Activated naive CD4-positive, alpha-beta T cell treated with anti-CD3 and anti-CD28 coated beads, Interleukin-2, amount 50 U/mL, for 16 hours (primary cell): ENCODE measurements at places on chromosomes 4 and X.

DNA sequence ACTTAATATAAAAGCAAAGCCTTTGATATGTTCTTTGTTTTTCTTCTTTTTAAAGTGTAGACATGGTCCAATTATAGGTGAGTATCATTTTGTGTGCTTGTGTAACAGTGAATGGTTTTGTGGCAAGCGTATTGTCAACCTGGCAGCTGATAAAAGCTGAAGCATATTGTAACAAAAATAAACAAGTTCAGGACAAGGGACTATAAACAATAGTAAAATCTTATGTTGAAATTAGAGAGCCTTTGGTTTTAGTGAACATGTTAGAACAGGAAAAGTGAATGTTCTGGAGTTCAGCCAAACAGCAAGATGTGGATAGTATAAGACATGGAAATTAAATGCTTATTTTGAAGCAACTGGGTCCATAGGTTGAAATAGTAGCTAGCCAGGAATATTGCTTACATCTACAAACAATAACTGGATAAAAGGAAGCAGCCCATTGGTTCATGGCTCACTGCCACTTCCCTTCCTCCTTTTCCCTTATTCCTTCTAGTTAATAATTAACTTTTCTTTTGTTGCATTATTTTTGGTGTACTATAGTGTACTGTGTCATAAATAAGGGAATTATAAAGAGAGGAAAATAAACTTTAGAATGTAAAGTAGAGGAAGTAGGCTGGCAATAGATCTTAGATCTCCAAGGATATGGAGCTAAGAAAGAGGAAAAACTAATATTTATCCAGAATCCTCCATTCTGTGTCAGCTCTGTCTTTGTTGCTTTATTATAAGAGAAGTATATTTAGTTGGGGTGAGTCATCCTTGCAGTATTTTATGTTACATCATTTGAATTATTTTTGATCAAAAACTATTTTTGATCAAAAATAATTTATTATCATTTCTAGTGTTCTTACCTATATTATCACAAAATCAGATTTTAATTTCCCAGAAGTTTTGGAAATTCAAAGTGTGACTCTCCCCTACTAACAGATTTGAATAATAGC, 65.6 kb downstream of the MRPL1 start:
- DNase-seq = no peak

- DNase-seq = no peak
Observed at GRCh38 chr4:150127757-150128156, 49.5 kb downstream of the DCLK2 start.

- no peak for DNase-seq
Observed at GRCh38 chrX:107107459-107107858, 11.2 kb downstream of the RBM41 start.

DNA sequence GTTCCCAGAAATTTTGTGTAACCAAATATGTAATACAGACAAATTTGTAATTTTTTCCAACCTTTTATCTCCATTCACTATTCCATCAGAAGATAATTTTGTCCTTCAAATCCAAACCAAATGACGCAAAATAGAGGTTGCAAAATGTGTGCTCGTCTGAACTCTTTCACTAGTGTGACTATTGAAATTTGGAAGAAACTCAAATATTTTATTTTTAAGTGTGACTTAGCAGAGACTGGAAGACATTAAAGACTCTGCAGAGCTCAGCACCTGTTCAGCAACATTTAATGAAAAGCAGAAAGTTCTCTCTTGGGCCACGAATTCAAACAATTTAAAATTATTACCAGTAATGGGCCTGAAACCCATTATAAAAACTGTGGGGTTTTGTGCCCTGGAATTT, 30.0 kb upstream of the APELA start:
- DNase-seq = no peak

- no peak for DNase-seq
Observed at GRCh38 chrX:44232081-44232480, 111.4 kb downstream of the EFHC2 start.

GRCh38 chrX:103362474-103362873, 6.2 kb downstream of the TCEAL9 start:
- DNase-seq = no peak

- DNase-seq = peak; percentile 23
Observed at GRCh38 chr4:152106113-152106763, 345.4 kb upstream of the GATB start.

DNA sequence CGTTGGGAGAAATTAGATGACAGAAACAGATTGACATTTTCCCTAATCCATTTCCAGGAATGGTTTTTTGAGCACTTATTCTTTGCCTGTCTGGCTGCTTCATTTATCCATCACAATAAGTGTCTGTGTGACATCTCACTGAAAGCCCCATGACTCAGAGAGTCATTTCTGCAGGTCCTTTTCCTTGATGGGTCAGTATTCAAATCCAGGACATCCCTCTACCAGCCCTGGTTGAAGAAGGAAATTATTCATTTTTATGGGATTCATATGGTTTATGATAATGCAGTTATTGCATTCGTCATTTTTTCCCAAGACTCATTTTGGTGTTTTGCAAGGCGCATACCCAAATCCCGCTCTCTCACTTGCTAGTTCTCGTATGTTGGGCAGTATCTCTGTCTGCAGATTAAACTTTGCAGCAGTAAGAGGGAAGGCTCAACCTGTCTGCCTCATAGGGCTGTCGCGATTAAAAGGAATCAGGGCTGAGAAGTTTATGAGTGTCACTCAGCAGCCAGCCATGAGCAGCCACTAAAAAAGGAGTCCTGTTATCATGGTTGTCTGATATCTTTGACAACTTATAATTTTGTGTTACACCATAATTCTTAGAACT, 44.0 kb downstream of the GYG2 start:
- DNase-seq = no peak

GRCh38 chr4:75634281-75634680, 4.0 kb upstream of the CDKL2 start:
- no peak for DNase-seq

GRCh38 chr4:140849526-140849925, 93.3 kb upstream of the TBC1D9 start:
- no peak for DNase-seq

GRCh38 chr4:173509036-173510001, 20.7 kb downstream of the HAND2 start:
- DNase-seq = no peak

DNA sequence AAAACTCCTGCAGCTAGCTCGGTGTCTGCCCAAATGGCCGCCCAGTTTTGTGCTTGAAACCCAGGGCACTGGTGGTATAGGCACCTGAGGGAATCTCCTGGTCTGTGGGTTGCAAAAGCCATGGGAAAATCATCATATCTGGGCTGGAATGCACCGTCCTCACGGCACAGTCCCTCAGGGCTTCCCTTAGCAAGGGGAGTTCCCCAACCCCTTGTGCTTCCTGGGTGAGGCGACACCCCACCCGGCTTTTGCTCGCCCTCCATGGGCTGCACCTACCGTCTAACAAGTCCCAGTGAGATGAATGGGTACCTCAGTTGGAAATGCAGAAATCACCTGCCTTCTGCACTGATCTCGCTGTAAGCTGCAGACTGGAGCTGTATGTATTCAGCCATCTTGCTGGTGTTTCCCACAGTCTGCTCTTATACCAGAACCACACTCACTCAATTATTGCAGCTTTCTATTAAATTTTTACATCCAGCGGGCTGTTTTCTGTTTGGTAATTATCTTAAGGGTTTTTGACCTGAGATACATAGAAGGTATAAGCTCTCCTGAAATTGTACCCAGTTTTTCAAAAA, 36.7 kb upstream of the NPNT start:
- DNase-seq = no peak

GRCh38 chr4:144906181-144906925, 191.6 kb downstream of the ANAPC10 start:
- no peak for DNase-seq

- no peak for DNase-seq
Observed at GRCh38 chrX:138298268-138298667, 413.2 kb downstream of the FGF13 start.

DNA sequence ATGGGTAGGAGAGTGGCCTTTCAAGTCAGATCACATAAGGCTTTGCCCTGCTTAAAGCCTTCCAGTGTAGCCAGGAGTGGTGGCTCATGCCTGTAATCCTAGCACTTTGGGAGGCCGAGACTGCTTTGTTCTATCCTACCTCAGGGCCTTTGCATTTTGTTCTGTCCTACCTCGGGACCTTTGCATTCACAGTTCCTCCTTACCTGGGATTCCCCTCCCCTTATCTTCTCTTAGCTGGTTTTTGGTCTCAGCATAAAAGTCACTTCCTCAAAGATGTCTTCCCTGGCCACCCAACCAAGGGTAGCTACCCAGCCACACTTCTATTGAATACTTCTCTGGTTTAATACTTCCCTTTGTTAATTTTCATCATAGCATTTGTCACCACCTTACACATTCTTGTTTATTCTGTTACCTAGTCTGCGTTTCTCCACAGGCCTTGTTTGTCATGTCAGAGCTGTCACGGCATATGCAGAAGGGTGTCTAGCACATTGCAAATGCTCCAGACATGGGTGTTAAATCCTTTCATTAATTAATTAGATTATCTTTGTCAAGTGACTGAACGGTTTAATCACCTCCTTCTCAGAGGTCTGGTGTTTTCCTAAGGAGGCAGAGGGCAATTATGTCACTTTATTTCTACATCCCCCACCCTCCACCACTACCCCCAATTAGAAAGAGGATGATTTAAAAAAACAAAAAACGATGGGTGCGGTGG, 11.3 kb upstream of the SETD7 start:
- DNase-seq = no peak

DNA sequence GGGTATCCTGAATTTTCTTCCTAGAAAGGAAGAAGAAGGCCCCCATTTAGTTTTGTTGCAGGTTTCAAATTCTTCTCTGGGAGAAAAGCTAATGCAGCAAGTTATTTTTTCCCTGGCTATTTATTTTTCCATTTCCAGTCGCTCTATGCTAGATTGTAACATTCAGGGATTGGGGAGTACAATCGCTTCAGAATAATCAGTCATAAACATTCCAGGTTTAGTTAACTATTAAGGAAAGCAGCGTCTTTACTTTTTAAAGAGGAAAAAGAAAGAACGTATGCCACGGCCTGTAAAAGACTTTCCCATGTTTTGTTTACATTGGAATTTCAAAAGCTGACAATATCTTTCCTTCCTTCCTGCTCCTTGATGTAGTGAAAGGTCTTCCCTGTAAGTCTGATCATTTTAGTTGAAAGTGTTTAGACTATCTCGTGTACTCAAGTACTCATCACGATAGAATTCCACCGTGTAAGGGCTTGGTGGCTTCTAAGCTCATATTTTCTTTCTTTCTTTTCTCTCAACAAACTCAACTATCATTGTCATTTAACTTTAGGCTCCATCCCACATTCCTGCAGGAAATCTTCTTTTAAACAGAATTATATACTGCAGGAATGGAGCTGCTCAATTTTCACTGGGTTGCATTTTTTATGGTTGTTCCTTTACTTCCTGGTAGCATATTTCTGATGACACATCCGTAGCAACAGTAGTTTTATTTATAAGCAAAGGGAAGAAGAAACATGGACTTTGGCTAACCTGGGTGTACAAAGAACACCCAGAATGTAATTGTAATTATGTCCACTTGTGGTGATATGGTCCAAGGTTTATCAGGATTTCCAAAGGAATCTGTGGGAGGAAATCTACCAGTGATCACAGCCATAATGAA, 213.1 kb upstream of the FAT1 start:
- no peak for DNase-seq

DNA sequence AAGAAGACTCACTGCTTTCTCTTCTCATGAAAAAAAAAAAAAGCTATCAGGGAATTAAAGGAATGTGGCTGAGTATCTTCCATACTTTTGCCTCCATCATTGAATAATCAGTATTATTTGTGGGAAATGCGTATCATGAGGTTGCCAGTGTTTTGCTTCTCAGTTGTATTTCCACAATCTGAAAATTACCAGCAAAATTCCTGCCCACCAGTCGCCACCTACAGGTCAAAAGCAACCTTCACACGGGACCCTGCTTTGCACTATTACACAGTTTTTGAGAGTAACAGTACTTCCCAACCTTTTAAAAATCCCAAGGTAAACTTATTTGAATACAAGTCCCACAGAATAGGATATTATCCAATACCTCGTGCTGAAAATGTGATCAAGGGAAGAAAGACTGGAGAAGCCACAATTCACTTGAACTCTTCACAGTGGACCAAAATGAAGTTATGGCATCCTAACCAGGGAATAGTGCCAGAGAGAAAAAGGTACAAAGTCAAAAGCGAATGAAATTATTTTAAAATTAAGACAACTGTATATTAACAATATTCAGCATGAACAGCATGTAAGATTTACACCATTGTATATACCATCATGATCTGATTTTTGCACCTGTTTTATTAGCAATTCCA, 30.4 kb downstream of the PGRMC1 start:
- peak; percentile 11 for DNase-seq

- DNase-seq = no peak
Observed at GRCh38 chrX:83512111-83512510, 4.0 kb downstream of the POU3F4 start.

- DNase-seq = no peak
Observed at GRCh38 chrX:3518870-3519269, 172.4 kb upstream of the MXRA5 start.

GRCh38 chrX:121160987-121161386, 113.6 kb downstream of the GLUD2 start:
- DNase-seq = no peak
